ENCODE measurements at places on chromosomes 7 and 10.

DNA sequence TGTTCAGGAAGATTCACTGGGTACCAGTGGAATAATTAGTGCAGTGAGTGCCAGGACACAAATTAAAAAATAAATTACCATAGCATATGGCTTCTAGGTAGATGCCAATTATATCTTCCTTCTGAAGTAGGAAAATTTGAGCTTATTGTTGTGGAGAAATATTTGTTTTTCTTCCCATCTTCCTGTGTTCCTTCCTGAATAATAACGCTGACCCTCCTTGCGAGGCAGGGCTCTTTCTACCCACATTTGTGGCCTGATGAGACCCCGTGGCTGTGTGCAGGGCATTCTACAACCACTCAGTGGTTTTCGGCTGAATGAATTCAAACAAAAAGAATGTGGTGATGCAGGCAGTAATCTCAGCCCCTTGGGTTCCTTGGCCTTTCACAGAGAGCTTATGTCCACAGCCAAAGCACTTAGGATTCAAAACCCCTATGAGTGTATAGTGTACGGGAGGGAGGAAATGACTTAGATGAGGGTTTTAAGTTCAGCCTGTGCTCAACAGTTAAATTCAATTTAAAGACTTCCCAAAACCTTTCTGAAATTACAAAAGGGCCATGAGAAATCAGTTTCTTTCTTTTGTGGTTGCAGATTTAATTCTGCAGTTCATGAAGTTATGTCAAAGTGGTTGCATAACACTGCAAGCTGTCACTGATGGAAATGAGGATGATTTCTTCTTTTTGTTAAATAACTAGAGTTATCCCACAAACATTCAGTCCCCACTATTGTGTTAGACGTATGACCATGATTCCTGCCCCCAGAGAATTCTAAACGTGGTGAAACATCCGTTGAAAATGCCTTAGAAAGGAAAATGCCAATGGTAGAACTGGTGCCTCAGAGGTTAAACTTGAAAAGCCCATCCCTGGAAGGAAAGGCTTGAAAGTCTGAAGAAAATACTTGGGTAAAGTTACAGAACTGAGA is 255.3 kb downstream of the FZD1 start:
- no peak for DNase-seq

- DNase-seq, result no peak
Measured at GRCh38 chr7:51315393-51316261, 982 bp downstream of the COBL start.

- no peak for DNase-seq
Measured at GRCh38 chr10:4981722-4982471, 18.7 kb downstream of the AKR1C1 start.

DNA sequence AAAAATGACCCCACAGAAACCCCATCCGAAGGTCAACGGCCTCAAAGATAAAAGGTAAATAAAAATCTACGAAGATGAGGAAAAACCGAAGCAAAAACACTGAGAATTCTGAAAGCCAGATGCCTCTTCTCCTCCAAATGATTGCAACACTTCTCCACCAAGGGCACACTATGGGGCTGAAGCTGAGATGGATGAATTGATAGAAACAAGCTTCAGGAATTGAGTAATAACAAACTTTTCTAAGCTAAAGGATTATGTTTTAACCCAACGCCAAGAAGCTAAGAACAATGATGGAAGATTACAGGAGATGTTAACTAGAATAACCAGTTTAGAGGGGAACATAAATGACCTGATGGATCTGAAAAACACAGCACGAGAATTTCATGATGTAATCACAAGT is 127.8 kb downstream of the MACC1 start:
- DNase-seq, result no peak

DNA sequence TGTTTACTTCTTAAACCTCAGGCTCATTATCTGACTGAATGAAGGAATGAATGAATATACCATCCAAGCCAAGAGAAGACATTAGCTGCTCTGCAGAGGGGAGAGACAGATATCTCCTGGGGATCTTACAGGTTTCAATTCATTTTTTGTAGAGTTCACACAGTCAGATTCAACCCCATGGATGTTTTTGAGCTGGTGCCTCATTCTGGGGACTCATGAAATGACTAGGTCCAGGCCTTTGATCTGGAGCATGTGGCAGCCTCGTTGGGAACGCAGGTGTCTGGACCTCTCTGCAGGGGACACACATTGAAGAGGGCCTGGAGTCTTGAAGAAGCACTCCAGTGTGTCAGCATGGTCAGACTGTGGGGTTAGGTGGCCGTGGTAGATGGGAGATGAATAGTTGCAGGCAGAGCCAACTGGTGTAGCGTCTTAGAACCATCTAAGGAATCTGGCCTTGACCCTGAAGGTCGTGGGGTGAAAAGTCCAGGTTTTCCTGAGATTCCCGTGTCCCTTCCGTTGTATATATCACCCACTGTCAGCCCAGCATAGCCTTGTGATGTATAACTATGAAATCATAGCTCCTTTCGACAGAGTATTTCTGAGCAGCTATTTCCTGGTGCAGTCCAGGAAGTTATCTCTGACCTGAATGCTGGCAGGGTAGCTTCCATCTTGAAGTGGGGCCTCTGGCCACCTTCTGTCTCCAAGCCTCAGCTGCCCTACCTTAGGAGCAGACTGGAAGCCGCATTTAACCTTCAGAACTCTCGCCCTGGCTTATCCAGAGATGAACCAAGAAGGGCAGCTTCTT is 22.3 kb downstream of the BTBD16 start:
- DNase-seq, result no peak

DNA sequence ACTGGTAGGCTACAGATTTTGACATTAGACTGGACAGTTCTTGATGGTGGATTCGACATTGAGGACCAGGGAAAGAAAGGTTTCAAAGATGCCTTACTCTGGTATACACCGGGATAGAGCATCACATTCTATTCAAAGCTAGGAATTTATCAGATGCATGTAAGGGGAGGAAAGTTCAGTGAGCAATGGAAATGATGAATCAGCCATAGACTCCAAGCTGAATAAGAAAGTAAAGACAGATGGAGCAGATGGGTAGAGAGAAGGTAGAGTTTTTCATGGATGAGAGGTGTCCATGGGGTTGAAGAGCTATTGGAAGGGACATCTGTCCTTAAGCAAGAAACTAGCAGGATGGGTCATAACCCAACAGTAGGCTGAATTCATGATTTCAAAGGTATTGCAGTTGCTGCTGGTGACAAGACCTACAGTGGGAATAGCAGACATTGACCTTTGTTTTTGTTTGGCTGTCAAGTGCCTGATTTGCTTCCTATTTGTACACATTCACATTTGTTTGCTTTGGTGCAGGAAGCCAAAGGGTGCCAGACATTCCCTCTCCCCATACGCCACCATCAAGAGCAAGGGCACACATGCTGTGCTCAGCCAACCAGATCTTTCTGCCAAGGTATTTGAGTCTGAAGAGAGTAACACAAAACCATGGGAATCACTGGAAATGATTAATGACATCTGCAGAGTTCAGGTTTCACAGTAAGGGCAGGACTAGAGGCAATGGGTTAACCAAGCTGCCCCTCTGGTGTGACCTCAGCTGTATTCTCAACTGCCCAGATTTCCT is 8.6 kb upstream of the CACUL1 start:
- DNase-seq, result no peak

DNA sequence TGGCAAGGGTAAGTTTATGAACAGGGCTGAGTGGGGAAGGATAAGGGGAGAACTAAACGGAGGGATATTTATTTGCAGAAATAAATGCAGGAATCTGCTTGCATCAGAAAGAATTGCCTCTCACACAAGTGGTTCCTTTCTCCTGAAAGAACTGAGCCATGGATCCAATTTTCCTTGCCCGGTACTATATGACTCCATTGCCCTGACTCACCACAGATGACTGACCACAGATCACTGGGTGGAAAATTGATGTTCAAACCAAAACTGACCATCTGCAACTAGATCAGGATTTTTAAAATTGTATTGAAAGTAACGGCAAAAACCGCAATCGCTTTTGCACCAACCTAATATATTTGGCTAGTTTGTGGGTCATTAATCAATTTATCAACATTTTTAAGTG is 6.2 kb upstream of the MACC1 start:
- no peak for DNase-seq
